GM12892 (cell line): ENCODE measurements at places on chromosomes 2 and 18.
A peak's percentile ranks its signal among the peaks of the same experiment; 100 is the strongest.

GRCh38 chr2:53075760-53076159, 691.8 kb upstream of the CHAC2 start:
- no peak for DNase-seq

DNA sequence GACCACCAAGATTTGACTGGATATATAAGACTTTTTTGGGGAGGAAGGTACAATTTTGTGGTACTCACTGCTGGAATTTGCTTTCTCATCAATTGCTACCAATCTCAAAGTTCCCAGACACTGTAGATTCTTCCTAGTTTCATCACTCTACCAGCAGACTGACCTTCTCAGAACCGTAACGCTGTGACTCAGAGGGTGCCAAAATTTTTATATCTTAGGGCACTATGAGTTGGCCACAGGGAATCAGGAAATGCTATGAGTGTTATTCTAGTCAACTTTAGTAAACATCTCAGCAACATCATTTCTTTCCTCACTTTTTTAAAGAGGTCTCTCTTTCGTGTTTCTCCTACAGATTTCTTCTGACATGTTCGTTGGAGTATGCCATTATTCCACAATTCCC, 499.0 kb downstream of the TMX3 start:
- no peak for DNase-seq

DNA sequence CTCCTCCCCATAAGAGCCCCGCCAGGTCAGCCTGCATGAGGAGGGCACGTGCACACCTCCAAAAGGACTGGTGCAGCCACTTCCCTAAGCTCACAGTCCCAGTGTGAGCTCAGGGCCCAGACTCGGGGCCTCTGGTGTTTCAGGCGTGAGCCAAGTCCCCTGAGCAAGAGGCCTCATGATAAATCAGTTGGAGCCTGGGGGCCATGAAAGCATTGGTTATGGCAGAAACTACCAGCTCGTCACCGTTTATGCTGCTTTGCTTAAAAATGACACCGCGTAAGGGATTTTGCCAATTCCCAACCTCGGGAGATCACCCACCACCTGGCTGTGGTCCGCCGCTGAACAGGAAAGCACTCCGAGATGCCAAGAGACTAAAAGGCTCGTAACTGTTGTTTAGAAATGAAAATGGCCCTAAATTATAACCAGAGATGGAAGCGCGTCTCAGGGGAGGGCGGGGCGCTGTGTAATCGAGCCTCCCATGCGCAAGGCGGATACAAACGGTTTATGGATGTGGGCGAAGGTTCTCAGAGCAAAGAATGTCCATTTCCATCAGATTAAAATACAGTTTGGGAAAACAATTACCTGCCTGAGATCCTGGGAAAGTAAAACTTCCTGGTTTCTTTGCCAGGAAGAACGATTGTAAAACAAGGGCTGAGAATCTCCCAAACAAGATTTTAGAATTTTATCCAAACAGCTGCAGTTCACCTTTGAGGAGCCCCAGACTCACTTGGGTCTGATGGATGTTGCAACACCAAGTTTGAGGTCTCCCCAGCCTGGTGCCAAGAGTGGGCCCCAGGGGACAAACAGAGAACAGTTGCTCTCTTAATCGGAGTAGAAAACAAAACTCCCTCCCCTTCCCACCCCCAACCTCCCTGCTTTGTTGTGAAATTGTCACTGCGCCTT, 141.4 kb downstream of the BCL2 start:
- DNase-seq: no peak

DNA sequence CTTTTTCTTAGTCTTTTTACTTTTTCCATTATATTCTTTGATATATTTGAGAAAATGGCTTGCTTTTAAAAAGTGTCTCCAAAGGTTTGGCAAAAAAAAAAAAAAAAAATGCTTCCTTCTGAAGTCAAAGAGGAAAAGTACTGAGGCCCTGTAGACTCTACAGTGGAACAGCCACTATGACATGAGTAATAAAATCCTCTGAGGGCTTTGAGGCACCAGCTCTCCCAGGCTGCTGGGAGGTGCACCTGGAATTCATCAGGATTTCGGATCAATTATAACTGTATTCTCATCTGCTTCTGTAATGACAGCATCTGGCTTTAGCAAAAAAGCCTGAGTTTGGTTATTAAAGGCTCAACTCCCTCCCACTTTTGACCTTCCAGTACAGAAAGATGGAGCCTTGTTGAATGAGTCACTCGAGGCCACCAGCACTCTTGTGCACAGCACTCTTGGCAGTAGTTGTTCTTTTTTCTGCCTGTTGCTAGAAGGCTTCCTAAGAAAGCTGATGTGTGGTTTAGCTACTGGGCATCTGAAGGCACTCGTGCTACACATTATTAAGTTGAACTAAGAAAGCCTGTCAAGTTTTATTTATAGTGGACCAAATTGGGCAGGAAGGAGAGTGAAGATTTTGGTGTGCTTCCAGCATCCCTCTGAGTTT, 131.3 kb downstream of the PRPF40A start:
- DNase-seq: no peak

DNA sequence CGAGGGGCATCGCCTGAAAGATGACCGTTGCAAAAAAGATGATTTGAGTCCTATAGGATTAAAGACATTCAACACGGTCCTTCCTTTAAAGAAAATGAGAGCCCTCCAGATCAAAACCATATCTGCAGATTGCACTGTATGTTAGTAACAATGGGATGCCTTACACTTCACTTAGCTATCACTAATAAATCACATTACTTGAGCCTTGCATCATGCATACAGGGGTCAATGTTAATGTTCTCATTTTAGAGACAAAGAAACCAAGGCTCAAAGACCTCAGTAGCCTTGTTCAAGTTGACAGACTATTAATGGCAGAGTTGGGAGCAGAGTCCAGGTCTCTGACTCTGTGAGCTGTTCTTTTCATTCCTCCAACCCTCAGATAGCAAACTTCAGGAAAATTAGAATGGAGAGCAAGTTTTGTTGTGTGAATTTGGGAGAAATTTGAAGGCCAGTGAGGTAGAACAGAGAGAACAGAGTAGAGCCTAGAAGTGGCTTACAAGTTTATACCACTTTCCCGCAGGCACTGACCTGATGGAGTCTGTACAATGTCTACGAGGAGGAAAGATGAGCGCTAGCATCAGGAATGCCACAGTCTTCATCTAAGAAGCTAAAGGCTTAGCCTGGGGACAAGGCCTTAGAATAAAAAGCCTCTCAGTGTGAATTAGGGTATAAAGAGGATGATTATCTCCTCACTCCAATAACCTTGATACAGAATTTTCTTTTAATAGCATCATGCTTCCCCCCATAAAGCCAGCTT, 48.3 kb downstream of the TRIB2 start:
- DNase-seq: no peak

DNA sequence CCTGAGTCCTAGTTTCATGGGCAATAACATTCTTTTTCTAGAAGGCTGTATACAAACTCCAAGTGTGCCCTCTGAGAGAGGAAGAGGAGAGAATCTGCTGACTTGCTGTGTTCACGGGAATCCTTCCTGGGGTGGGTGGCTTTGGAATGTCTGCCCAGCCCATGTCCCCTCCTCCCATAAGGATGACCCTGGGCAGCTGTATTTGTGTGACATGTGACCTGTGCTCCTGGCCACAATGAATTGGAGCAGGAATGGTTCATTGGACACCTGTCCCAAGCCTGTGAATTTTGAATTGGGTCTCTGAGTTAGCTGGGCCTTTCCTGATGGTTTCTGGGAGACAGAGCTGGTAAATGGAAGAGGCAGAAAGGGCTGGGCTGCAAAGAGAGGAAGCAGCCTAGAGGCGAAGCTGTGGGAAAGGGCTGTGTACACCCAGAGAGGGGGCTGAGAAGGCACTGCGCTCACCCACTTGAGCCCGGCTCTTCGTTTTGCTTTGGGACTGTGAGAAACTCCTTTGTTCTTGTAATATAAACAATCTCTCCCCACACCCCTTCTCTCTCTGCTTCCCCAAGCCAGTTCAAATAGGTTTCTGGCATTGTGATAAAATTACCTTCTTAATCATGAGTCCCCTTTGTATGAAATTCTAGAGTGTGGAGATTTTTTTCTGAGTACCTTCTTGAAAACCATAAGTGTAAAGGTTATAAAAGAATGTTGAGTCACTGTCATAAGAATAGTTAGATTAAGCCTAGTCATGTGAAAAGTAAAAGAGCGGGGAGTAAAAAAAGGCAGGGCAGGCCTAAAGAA, 49.8 kb downstream of the SLC4A5 start:
- no peak for DNase-seq

GRCh38 chr2:222228054-222228453, 70.7 kb downstream of the PAX3 start:
- DNase-seq: no peak

DNA sequence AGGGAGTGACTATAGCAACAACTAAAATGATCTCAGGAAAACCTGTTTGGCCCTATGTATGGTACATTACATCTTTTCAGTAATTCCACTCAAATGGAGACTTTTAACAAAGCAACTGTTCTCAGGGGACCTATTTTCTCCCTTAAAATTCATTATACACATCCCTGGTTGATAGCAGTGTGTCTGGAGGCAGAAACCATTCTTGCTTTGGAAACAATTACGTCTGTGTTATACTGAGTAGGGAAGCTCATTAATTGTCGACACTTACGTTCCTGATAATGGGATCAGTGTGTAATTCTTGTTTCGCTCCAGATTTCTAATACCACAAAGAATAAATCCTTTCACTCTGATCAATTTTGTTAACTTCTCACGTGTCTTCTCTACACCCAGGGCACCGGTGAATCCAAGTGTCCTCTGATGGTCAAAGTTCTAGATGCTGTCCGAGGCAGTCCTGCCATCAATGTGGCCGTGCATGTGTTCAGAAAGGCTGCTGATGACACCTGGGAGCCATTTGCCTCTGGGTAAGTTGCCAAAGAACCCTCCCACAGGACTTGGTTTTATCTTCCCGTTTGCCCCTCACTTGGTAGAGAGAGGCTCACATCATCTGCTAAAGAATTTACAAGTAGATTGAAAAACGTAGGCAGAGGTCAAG, 955 bp downstream of the TTR start:
- no peak for DNase-seq

DNA sequence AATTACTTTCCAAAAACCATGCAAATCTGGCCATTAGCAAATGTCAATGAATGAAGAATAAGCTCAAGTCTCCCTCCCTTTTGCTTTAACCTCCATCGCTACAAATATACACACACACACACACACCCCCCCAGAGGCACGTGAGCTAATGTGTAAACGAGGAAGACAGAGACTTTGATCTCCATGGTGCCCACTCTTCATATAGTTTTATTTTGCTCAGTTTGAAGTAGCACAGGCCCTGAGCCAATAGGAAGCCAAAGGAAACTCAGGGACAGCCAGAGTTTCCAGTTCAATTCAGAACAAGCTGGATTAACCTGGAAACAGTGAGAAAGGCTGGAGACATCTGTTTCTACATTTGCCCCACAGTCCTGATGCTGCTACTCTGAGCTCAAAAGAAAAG, 248.4 kb upstream of the MEIS1 start:
- DNase-seq: no peak

DNA sequence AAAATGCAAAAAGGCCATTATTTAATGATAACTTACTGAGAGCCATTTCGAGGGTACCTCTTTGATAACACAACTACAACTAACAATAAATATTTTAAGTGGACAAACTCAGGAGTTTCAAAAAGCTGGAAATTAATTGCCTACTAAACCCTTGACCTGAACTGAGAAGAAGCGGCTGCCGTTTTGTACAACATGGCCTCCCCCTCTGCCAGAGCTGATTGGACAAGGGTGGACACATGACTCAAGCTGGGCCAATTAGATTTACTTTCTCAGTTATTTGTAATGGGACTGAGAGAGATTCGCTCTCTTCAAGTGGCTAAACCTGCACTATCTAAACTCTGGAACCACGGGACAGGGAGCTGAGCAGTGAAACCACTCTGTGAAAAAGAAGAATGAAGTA, 135.9 kb upstream of the SERPINE2 start:
- DNase-seq: no peak

DNA sequence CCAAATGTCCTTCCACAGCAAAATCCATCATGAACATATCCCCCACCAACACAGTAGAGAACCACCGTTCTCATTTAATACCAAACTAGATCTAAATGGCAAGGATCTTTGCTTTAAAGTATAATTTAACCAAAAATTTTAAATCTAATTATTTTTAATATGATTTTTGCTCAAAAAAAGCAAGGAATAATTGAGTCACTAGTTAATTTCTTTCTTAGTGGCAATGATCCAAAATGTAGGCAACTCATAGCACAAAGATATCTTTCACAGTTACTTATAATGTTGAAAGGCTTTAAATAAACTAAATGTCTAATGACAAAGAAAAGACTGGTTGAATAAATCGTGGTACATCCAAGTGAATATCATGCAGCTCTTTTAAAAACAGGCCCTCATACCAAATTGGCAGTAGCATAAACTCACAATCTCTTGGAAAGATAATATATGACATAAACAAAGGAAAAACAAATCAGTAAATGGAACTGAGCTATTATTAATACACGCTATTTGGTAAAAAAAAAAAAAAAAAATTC, 20.3 kb downstream of the PTPN2 start:
- DNase-seq: no peak

GRCh38 chr2:3125761-3126130, 251.9 kb downstream of the EIPR1 start:
- no peak for DNase-seq

DNA sequence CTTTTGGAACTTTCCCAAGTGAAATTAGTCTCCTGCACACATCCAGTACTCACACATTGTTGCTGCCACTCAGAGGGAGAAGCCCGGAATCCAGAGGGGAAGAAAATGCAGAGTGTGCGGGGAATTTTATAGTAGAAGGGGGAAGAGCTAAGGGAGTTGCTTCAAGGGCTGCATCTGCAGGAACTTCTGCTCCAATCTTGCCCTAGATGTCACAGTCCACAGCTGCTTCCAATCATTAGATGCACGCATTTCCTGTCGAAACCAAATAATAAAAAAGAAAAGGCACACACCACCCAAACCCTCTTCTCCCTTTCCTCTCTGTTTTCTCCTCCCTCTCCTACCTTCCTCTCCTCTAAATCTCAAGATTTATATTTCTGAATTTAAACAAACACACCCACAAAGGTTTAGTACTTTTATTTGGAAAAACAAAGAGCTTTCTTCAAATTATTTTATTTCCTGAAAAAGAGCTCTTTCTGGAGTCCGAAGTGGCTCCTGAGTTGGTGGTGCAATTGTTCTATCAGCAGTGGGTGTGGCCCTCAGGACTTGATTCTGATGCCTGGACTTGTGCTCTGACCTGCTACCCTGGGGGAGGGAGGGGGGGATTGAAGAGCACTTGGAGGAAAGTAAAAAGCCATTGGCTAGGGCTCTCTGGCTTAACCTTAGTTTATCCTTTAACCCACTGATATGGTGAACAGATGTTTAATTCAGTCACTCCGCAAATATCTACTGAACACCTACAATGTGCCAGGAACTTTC, 72.0 kb downstream of the KCNE4 start:
- no peak for DNase-seq

DNA sequence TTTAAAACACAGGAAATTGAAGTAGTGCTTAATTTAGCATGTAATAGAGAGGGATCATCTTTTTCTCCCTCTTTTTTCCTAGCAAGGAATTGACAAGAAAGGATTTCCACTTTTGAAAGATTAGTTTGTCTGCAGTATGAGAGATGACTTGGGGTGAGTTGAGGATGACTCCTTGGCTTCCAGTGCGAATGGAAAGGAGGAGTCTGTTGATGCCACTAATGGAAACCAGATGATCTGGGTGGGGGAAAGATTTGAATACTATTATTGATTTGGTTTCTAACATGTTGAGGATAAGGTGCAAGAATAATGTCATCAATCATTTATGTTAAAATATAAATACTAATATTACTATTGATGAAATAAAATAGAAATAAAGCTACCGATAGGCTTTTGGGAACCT, 205.4 kb downstream of the PPP1R1C start:
- DNase-seq: no peak

- DNase-seq: peak; percentile 33
These were observed 453 bp upstream of the ANTXR1 start for GRCh38 chr2:69012310-69013141.
